ENCODE measurements at places on chromosomes 12 and 14.

DNA sequence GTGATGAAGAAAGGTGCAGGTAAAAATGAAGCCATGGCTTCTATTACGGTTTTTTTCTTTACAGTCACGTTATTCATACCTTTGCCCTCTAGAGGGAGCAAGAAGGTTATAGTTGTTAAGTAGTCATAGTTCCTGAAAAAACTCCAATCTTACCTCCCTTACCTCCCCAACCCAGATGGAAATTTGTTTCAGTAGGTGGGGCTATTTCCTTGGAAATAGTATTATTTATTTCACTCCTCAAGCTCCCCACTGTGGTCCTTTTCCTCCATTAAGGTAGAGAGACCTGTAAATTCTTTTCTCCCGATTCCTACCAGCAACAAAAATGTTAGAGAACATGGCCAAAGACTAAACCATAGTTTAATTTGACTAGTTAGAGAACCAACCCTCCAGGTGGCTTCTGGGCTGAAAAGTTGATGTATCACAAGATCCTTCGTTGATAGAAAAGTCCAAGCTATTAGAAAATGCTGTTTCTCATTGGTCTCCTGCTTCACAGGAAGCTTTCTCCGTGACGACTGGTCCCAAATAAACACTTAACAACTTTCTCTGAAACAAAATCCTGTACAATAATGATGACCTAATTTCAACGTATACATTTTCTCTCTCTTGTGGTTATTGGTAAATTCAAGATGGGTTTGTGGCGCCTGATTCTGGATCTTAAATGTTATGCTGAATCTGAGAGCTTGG lies 43.5 kb downstream of the TMX1 start:
- DNase-seq, result no peak

DNA sequence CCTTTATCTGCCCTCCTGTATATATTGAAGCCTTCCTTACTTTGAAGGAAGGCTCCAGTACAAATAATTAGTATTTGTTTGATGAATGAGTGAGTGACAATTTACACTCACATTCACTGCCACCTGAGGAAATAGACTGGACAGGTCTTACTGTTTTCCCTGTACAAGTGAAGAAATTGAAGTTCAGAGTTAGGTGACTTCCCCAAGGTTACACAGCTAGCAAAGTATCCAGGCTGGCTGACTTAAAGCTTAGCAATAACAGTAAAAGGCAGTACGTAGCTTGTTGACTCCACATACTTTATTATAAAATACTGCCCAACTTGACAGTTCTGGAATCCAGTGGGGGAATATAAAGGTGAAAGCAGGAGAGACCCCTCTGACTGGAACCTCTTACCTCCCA lies 2.6 kb upstream of the KRT18 start:
- DNase-seq, result no peak

- DNase-seq, result no peak
Measured at GRCh38 chr12:119679081-119679480, 11.1 kb downstream of the PRKAB1 start.

- no peak for DNase-seq
Measured at GRCh38 chr12:22435583-22435982, 101.1 kb upstream of the ST8SIA1 start.

GRCh38 chr12:44835641-44836379 lies 40.3 kb downstream of the NELL2 start:
- no peak for DNase-seq

- no peak for DNase-seq
Measured at GRCh38 chr14:36723530-36723929, 61.9 kb downstream of the PAX9 start.

DNA sequence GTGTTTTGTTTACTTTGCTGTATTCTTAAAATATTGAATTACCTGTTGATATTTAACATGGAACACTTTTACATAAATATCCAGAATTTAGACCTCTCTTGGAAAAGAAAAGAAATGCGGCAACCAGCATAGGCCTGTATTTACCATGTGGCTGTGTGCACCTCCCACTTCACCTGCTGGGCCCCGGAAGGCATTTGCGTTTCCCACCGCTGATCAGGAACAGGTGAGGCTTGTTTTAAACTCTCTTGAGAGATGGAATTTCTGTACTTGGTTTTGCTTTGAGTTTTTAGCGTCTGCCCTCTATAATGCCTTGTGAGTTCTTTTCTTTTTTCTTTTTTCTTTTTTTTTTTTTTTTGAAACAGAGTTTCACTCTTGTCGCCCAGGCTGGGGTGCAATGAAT lies 124.2 kb downstream of the GLT1D1 start:
- DNase-seq, result no peak

DNA sequence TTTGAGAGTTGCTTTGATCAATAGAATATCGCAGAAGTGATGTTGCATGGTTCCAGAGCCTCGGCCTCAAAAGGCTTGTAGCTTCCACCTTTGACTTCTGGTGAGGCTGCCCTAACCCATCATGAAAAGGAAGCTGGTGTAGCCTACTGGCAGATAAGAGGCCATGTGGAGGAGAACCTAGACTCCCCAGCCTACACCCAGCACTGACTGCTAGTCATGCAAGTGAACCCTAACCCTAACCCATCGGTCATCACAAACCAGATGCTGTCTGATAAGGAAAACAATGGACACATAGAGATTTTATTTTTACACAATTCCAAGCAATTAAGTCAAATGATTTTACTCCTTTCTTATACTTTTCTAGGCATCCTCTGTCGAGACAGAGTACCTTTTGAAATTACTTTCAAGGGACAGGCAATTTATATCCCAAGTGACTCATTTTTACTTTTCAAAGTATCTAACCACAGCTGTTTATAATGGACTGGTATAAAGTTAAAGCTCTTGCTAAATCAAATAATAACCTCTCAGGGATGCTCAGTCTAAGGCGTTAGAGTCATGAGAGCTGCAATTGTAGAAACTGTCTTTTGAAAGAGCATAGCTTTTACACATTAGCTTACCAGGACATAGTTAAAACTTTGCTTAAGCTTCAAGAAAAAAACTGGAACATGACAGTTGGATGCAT lies 17.6 kb downstream of the PTPRB start:
- no peak for DNase-seq

DNA sequence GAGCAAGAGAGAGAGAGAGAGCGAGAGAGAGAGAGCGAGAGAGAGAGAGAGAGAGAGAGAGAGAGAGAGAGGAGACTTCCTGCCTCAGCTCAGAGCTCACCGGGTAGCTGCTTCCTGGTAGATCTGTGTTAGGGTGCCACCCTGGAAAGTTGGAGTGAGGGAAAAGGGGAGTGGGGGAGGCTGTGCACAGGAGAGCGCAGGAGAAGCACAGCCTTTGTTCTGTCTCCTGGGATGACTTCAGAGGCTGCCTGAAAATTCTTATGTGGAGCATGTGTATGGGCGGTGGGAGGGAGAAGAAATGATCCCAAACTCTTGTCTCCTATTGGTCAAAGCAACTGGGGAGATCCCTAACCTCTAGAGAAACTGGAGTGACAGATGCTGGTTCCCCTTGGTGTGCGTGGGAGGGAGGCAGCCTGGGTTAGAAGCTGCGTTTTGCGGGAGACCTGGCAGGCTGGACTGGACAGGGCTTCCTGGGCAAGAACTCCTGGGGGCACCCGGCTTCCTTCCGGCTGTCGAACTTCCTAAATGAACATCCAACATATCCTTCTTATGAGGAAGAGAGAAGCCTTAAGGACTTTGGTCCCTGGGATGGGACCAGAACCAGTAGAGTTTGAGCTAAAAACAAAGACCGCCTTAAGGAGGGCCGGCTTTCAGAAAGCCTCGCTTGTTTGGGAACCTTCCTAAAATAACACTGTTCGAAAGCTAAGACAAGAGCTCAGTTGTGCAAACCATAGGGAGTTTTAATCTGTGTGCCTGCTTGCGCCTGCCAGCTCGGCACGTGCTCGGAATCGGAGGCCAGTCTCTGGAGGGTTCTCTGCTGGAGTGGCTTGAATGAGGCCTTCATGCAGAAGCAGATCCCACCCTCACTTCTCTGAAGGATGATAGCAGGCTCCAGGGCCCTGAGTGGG lies 30.4 kb upstream of the BEGAIN start:
- DNase-seq, result no peak

DNA sequence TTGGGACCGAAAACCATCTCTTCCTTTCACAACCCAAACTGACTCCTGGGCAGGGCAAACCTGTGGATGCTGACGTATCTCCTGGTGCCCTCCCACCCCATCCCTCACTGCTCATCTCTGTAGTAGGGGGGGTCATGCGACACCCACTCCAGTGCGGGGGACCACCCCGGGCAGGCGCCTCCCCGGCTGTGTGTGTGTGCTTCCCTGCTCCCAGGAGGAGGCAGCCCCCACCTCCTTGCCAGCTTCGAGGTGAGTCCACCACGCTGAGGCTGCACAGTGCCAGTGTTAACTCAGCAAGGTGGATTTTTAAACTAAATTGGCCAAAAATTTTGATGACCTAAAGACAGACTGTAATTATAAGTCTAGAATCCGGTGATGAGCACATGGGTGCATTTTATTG lies 46.2 kb upstream of the BEGAIN start:
- DNase-seq, result no peak

GRCh38 chr12:120116441-120116791 lies at the start of gene RAB35:
Gene RAB35 (minus strand): TSS chr12:120116753. CDS start chr12:120116650, 103 bp downstream.
- DNase-seq, result no peak

DNA sequence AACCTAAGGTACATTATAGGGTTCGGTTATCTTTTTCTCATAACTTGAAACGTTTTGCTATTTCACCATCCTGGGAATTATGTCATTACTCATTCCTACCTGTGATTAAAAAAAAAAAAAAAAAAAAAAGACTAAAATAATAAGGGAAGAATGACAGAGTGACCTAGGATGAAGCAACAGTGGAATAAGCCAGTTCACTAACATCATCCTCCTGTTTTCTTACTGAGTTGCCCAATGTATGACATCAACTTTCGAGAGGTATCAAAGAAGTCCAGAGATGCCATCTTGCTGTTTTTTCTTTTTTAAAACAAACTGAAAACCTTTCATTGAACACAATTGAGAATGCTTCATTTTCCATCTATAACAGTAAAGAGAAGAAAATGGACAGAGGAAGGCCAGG lies 42.8 kb downstream of the AMN start:
- no peak for DNase-seq

DNA sequence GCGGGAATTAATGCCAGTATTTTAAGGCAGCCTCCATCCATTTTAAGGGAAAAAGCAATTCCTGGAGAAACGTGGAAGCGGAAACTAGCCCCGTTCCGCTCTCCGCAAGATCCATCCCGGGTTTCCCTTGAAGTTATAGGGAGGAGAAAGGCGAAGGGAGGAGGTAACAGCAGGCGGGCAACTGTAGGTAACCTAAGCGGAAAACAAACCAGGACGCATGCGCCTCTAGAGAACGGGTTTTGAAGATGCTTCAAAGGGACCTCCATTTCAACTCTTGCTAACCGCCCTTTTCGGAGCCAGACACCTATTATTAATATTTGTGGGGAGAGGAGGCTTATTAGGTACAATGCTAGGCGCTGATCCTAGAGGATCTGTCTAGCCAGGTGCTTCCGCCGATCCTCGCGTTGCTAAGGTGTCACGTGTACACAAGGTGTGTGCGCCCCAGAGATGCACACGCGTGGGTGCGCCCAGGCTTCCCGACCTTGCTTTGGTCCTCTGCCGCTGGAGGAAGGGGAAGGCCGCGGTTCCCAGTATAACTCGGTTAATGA lies 6.2 kb downstream of the TBX5 start:
- no peak for DNase-seq

- no peak for DNase-seq
Measured at GRCh38 chr12:3431686-3432085, 59.3 kb upstream of the PRMT8 start.

GRCh38 chr14:87615822-87616679 lies 376.9 kb downstream of the GALC start:
- no peak for DNase-seq

DNA sequence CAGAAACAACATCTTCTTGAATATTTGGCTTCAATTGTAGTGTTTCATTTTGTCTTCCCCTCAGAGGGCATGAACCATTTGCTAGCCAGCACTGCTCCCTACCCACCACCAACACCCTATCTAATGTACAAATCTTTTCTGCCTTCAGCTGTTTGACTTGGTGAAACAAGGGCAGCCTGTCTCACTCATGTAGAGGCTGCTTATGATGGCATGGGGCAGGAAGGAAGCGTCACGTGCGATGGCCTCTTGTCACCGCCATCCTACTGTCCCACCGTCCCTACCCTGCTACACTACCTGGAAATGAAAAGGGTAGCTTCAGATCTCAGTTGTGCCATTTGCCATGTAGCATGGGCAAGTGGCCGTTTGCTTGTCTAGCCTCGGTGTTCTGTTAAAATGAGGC lies 29.9 kb upstream of the LRTM2 start:
- DNase-seq, result no peak

All from activated CD8-positive, alpha-beta memory T cell treated with anti-CD3 and anti-CD28 coated beads for 1 hour (primary cell).